Sciatic nerve (tissue), 2 donors: ENCODE measurements at places on chromosomes 2 and 18.

GRCh38 chr2:185222311-185222710 lies 516.3 kb upstream of the FSIP2 start:
- no peak for DNase-seq

DNA sequence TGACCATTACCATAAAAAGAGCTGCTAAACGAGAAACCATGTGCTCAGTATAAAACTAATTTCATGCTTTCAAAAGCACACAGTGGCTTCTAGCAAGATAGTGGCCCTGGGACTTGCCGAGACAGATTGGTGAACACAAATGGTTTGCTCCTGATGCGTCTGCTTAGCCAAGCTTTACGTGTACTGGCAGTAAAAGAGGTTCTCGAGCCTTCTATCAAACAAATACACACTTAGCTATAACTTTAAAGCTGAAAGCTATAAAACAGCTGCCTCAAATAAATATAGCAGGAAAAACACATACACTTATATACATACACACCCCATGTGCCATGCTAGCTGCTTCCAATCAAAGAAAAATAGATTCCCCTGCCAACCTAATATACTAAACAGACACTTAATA lies 117.0 kb downstream of the ZNF385B start:
- no peak for DNase-seq

- DNase-seq = peak; percentile 27
Measured at GRCh38 chr2:128395640-128396499, 77.2 kb upstream of the HS6ST1 start.

- DNase-seq = no peak
Measured at GRCh38 chr18:34003687-34004086, 221.0 kb downstream of the NOL4 start.

GRCh38 chr2:104547221-104547620 lies 306.7 kb upstream of the POU3F3 start:
- no peak for DNase-seq

- no peak for DNase-seq
Measured at GRCh38 chr2:219079417-219079816, 18.7 kb upstream of the IHH start.

DNA sequence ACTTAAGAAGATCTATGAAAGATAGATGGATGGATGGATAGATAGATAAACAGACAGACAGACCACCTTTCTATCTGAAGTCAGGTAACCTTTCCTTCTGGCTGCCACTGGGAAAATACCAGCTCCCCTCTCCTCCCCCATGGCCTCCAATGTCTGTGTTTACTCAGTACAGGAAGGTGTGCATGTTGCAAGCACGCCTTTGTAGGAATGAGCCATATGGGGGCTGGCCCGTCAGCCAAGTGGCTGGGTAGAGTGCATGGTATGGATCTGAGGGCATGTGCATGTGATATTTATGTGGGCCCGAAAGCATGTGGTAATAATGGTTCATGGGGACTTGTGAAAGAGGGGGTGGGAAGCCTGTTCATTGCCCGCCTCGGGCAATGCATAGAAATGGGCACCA lies 109.2 kb upstream of the FZD7 start:
- no peak for DNase-seq

DNA sequence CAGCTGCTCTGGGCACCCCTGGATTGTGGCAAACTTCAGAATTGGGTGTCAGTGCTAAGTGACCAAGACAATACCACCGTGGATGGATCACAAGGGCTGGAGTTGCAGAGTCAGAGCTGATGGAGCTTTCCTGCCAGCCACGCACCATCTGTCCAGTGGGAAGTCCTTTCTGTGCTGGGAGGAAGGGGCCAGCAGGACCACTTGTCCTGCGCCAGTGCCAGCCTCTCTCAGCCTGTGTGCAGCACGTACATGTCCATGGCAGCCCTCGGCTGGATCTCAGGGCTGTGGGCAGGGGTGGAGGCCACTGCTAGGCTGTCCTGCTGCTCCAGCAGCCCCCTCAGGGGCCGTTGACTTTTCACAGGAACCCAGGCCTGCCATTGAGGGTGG lies 33.3 kb downstream of the RAB31 start:
- DNase-seq = no peak

- DNase-seq = no peak
Measured at GRCh38 chr2:45712570-45712969, 61.1 kb downstream of the PRKCE start.

DNA sequence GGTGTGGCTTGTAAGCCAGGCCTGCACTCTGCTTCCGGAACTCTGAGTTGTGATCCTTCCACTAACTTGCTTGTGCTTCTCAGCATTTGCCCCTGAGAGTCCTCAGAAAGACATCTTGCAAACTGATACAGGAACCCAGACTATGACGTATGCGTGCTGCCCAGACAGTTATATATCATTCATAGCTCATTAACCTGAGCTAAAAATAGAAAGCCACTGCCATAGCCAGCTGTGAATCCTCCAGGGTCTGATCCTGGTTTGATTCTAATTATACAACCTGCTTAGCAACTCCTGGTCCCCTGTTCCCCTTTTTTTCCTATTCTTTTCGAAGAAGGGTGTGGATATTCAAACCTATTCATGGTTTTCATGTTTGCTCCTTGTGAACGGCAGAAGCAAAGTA lies 63.7 kb downstream of the MARCHF4 start:
- DNase-seq = no peak

- no peak for DNase-seq
Measured at GRCh38 chr2:75390169-75390568, 170.6 kb downstream of the EVA1A start.
